ENCODE measurements at places on chromosomes 11 and 22. TPM values are rescaled to one million over a fixed set of nuclear protein-coding genes. Genes with fewer than 3 reads are reported as not detected.

KRTAP5-2 gene
- total RNA-seq: not detected

METTL15 gene
- total RNA-seq: 5.2 TPM

VPS37C gene
- 5.5 TPM for total RNA-seq

CCDC188 gene
- total RNA-seq: not detected

MRGPRF gene
- under 0.01 TPM for total RNA-seq

SLC22A12 gene
- not detected for total RNA-seq

MUC15 gene
- total RNA-seq: not detected

OR6T1 gene
- not detected for total RNA-seq

PHOX2A gene
- total RNA-seq: not detected

PKDREJ gene
- total RNA-seq: under 0.01 TPM

OR2AG1 gene
- total RNA-seq: not detected

PNPLA3 gene
- total RNA-seq: not detected

MAP6 gene
- total RNA-seq: not detected

CALCA gene
- total RNA-seq: not detected

SLC37A2 gene
- total RNA-seq: 3.5 TPM

OR56B1 gene
- total RNA-seq: 0.42 TPM

MIOX gene
- total RNA-seq: not detected
